ENCODE measurements at places on chromosomes 13 and 19.

GRCh38 chr13:62246581-62246980 is 830.9 kb upstream of the PCDH20 start:
- no peak for DNase-seq

DNA sequence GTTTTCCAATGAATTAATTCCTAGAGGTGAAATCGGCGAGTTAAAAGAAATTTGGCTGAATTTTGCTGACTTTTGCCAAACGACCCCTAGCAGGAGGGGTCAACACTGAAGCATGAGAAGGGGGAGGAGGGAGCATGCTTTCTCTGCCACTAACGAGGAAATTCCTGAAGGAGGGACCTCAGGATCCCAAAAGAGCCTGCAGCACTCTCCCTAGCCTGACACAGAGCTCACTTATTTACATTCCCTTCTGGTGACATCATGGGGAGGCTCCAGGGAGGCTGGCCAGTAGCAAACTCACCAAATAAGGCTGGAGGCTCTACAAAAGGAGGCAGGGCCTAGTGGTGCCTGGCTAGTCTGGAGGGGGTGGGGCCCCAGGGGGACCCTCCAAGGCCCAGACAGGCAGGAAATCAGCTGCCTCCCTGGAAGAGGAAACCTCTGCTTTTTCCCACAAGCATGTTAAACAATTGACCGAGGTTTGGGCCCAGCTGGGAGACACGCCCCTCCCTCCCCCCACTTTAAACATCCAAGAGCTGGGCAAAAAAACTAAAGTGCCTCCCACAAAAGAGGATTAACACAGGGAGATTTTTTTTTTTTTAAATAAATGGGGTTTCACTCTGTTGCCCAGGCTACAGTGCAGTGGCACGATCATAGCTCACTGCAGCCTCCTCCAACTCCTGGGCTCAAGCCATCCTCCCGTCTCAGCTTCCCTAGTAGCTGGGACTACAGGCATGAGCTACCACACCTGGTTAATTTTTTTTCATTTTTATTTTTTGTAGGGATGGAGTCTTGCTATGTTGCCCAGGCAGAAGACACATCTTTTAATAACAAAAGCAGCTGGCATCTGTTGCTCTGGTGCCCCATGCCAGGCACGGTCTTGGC is 2.1 kb downstream of the DAPK3 start:
- no peak for DNase-seq

GRCh38 chr13:43749503-43749902 is 37.3 kb downstream of the ENOX1 start:
- DNase-seq, result no peak

GRCh38 chr13:92433386-92433785 is 793.2 kb upstream of the GPC6 start:
- no peak for DNase-seq

GRCh38 chr19:40921005-40921897 is 39.2 kb upstream of the CYP2A7 start:
- no peak for DNase-seq

DNA sequence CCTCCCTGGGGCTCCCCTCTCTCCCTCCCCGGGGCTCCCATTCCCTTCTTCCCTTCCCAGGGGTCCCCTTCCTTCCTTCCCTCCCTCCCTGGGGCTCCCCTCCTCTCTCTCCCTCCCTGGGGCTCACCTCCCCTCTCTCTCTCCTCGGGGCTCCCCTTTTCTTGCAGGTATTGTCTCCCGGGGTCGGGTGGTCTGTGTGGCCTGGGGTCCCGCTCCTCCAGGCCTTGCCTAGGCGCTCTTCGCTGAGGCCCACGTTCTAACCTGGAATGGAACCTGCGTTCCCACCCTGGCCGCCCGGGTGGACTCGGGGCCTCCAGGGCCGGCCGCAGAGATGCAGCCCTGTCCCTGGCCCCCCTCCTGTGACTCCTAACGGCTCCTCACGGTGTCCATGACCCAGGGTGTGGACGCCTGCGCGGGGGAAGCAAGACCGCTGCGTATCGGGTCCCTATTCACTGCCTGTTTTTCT is 940 bp upstream of the DCUN1D2 start:
- peak; percentile 70 for DNase-seq

- DNase-seq, result no peak
These were observed 6.3 kb downstream of the C19orf12 start for GRCh38 chr19:29708554-29709439.

- peak; percentile 12 for DNase-seq
These were observed 68.6 kb downstream of the DPF1 start for GRCh38 chr19:38155453-38155852.

DNA sequence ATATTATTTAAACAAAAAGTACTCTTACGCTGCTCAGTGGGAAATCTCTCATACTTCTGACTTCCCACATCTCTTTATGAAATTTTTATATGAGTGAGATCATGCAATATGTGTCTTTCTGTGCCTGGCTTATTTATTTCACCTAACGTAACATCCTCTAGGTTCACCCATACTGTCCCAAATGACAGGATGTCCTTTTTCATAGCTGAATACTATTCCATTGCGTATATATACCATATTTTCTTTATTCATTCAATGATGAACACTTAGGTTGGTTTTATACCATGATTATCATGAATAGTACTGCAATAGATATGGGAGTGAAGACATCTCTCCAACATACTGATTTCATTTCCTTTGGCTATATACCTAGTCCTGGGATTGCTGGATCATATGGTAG is 57.8 kb upstream of the TPP2 start:
- no peak for DNase-seq

DNA sequence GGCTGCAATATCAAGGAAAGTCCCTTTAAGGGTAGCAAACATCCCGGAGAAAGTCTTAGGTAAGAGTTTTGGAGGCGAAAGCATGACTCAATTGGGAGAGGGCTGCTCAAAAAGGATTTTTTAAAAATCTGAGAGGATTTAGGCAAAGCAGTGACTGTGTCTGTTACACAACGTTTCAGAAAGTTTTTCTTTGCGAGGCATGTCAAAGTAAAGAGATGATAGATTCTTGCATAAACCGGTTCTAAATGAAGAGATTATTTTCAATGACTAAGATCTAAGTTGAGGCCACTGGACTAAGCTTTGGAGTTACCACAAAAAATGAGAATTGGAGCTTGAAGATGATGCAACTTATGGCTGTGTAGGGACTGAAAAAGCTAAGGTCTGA is 43.7 kb upstream of the ENOX1 start:
- peak; percentile 13 for DNase-seq

DNA sequence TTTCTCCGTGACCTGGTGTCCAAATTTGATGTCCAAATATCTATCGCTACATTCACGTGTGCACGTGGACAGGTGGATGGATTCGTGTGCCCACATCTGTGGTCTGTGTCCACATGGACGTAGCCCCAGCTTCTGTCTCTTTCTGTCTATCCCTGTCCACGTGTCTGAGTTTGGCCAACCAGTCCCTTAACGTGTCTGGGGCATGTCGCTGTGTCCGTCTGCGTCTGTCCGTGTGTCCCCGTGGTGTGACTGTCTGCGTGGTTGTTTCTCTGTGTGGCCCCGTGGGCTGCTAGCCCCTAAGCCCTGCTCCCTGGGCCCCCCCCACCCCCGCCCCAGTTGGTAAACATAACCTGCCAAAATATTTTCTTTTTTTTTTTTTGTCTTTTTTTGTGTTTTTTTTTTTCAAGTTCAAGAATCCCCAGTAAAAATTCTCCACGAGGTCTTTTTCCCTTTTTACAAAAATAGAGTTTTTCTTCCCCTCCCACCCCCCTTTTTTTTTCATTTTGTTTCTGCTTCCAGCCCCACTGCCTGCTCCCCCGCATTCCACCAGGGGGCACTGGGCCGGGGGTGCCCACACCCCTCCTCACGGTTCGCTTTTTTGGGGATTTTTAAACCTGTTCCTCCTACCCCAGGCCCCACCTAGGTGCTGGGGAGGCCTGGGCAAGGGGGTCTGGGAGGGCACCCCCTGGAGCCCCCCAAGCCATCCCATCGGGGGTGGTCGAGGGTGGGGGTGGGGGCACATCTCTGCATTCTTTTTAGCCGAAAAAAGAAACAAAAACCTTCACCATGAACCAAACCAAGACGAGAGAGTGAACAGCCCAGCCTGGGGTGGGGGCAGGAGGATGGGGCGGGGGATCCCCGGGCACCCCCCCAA is 18.3 kb downstream of the PRKCSH start:
- peak; percentile 28 for DNase-seq

GRCh38 chr13:48679941-48680680 is 26.4 kb downstream of the CYSLTR2 start:
- no peak for DNase-seq

- DNase-seq, result no peak
These were observed 37.5 kb downstream of the DACH1 start for GRCh38 chr13:71829547-71829946.

GRCh38 chr19:49071860-49072547 is 495 bp downstream of the KCNA7 start:
- DNase-seq, result no peak

- peak; percentile 86 for DNase-seq
These were observed 25.0 kb upstream of the FXYD3 start for GRCh38 chr19:35090506-35091214.
